HS-5 (cell line): ENCODE measurements at places on chromosomes 16 and 17.

DNA sequence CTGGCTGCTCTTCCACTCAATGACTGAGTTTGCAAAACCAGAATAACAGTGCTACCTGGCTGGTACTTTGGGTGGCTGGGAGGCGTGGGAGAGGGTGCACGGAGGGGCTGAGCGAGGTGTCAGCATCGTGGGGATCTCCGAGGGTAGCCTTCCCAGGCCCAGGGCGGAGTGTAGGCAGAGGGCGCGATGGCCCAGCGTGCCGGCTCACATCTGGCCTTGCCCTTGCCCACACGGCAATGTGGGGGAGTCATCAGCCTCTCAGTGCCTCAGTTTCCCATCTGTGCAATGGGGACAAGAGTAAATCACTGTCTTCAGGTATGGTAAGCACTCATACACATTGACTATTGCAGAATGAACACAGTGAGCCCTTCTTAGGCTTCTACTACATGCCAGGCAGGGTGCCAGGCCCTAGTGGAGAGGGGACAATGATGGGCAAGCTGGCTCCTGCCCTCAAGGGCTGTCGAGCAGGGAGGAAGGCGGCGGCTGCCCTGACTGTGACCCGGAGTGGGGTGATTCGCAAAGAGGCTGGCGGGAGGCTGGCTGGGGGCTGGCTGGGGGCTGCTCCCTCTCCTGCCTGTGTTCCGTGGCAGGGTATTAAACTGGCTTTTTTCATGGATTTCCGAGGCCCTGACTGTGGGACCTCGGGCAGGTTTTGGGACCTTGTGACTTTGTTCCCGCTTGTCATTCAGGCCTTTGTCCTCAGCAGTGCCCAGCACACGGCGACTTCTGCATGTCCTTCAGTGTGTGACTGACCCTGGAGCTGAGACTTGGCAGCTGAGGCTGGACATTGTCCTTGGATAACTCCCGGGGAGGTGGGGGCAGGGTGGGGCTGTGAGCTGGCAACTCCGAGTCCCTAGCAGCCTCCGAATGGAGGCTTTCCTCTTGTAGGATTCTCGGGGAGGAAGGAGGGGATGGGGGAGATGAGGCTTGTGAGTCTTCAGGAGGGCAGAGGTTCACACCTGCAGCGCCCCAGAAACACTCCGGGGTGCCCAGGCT is 243.1 kb downstream of the SEC14L1 start:
- DNase-seq, result no peak

GRCh38 chr17:80291691-80292487 is 31.2 kb downstream of the RNF213 start:
- no peak for DNase-seq

- DNase-seq, result no peak
Observed at GRCh38 chr16:81830845-81831540, 51.9 kb downstream of the PLCG2 start.

DNA sequence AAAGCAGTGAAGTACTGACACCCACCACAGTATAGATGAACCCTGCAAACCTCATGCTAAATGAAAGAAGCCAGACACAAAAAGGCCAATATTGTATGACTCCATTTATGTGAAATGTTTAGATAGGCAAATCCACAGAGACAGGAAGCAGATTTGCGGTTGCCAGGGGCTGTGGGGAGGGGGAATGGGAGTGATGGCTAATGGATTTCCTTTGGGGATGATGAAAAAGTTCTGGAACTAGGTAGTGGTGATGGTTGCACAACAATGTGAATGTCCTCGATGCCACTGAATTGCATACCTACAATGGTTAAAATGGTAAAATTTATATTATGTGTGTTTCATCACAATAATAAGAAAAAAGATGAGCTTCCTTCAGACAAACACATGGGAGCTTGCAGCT is 28.4 kb upstream of the WFIKKN2 start:
- DNase-seq, result no peak

- DNase-seq, result no peak
Observed at GRCh38 chr17:81277946-81278693, 17.0 kb downstream of the SLC38A10 start.

DNA sequence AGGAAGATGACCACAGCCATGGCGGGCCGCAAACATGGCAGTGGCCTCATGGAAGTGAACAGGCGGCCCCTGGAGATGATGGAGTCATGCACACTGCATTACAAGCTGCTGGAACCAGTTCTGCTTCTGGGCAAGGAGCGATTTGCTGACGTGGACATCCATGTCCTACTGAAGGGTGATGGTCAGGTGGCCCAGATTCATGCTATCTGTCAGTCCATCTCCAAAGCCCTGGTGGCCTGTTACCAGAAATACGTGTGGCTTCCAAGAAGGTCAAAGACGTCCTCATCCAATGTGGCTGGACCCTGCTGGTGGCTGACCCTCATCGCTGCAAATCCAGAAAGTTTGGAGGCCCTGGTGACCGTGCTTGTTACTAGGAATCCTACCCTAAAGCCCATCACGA is 13.4 kb upstream of the WSB1 start:
- DNase-seq, result no peak

GRCh38 chr17:34816848-34817247 is 144.4 kb downstream of the CCT6B start:
- DNase-seq, result no peak

- DNase-seq, result no peak
Observed at GRCh38 chr16:75265911-75266701, 14.7 kb upstream of the BCAR1 start.

DNA sequence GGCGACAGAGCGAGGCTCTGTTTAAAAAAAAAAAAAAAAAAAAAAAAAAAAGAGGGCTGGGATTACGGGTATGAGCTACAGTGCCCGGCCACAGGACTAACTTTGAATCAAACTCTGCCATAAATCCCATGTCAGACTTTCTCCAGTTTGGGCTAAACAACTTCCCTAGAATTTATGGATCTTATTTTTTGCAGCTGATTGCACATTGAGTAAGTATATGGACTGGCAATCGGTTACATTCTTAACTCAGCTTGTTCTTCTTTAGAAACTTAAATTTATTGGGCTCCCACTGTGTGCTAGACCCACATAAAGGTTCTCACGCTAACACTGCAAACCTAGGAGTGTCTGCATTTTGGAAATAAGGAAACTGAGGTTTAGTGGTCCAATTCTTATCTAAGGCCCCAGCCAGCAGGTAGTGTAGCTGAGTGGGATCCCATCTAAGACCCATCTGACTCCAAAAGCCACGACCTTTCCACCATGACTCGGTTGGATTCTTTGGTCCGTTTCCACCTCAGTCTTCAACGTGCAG is 718 bp upstream of the CBFB start:
- no peak for DNase-seq

- DNase-seq, result no peak
Observed at GRCh38 chr16:81987121-81987520, 24.1 kb downstream of the SDR42E1 start.

GRCh38 chr16:61654962-61655361 is 381.3 kb downstream of the CDH8 start:
- no peak for DNase-seq
